ENCODE measurements at places on chromosomes 13 and 19.

- DNase-seq: no peak
These were observed 198.0 kb downstream of the UQCRFS1 start for GRCh38 chr19:29014857-29015436.

- DNase-seq: no peak
These were observed 169.1 kb downstream of the KCTD12 start for GRCh38 chr13:76717092-76717491.

GRCh38 chr13:94859278-94859691, 146.9 kb upstream of the SOX21 start:
- DNase-seq: no peak

- no peak for DNase-seq
These were observed 303.3 kb downstream of the POU4F1 start for GRCh38 chr13:78299832-78300623.

GRCh38 chr13:44050450-44051063, 170.9 kb downstream of the LACC1 start:
- no peak for DNase-seq

GRCh38 chr19:56125806-56126590, 4.9 kb upstream of the ZNF787 start:
- no peak for DNase-seq

GRCh38 chr19:18496167-18496979, 25.5 kb downstream of the ELL start:
- DNase-seq: no peak

GRCh38 chr13:73288596-73288995, 229.8 kb downstream of the KLF5 start:
- no peak for DNase-seq

GRCh38 chr19:734716-735115, 16.2 kb upstream of the MISP start:
- DNase-seq: no peak

- no peak for DNase-seq
These were observed 55.4 kb downstream of the DPF1 start for GRCh38 chr19:38168637-38169036.

GRCh38 chr13:46131705-46132104, 26.9 kb upstream of the CPB2 start:
- DNase-seq: no peak

GRCh38 chr19:13056052-13056660, 46.5 kb downstream of the LYL1 start:
- no peak for DNase-seq

- DNase-seq: no peak
These were observed 130.3 kb downstream of the RXFP2 start for GRCh38 chr13:31869582-31869981.

DNA sequence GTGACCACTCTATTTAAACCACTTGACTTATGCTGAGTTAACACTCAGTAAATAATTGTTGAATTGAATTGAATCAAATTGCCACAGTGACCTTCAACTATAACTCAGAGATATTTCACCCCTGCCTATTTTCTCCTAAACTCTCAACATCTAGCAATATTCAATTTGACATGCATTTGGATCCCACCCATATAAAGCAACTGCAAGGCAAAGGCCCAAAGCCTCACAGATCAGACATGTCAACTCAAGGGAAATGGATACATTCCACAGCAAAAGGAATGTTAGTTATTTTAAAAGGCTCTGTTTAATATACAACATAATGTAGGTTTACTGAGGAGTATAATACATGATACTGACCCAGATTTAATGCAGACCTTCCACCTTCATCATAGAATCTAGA, 107.4 kb downstream of the KCTD12 start:
- DNase-seq: no peak
